Stimulated activated CD8-positive, alpha-beta memory T cell treated with anti-CD3 and anti-CD28 coated beads, Interleukin-2, amount 100 ng/mL, for 1 hour (primary cell): ENCODE measurements at places on chromosomes 2 and 18.

- DNase-seq, result no peak
Observed at GRCh38 chr18:57095884-57096283, 51.0 kb upstream of the BOD1L2 start.

DNA sequence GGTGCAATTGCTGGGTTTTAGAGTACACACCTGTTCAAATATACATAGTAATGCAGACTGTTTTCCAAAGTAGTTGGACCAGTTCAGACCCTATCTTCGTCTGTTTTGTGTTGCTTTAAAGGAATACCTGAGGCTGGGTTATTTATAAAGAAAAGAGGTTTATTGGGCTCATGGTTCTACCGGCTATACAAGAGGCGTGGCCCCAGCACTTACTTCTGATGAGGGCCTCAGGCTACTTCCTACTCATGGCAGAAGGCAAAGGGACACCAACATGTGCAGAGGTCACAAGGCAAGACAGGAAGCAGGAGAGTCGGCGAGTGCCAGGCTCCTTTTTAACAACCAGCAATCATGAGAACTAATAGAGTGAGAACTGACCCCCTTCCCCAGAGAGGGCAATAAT lies 21.9 kb upstream of the EMILIN2 start:
- no peak for DNase-seq

GRCh38 chr2:41709702-41710599 lies 337.9 kb upstream of the PKDCC start:
- no peak for DNase-seq

DNA sequence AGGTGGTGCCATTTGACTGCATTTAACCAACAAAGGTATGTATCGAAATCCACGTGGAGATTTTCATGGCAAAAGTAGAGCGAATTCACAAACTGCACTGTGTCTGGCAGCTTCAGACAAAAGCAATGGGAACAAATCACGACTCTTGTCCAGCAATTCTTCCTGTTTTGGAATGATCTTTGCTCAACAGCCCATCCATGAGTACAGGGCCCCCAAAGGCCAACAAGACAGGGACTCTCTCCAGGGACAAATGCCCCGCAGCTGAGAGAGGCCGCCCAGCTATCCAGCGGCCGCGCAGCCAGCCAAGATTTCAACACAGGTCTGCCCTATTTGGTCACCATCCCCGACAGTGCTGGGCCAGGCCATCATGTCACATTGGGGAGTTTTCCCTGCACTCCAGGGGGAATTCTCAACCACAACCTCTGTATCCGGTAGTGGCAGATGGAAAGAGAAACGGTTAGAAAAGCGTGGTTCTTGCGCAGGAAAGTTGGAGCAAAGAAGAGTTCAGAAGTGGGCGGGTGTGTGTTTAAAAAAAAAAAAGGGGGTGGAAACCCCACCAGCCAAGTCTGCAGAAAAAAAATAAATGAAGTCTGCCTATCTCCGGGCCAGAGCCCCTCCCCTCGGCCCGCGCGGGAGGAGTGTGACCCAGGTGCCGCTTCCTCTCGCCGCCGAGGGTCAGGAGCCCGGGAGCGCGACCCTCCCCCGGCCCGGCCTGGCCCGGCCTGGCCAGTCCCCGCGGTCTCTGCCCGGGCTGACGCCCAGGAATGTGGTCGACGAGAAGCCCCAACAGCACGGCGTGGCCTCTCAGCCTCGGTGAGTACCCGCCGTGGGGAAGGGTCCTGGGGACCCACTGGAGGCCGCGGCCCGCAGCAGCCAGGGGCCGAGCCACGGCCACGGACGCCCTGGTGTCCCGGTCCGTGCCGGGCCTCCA lies at the start of gene GYPC:
TSS of gene GYPC (plus strand) at position 659 of the 931 bp plus-strand sequence. CDS start at position 765, 106 bp downstream.
- no peak for DNase-seq

DNA sequence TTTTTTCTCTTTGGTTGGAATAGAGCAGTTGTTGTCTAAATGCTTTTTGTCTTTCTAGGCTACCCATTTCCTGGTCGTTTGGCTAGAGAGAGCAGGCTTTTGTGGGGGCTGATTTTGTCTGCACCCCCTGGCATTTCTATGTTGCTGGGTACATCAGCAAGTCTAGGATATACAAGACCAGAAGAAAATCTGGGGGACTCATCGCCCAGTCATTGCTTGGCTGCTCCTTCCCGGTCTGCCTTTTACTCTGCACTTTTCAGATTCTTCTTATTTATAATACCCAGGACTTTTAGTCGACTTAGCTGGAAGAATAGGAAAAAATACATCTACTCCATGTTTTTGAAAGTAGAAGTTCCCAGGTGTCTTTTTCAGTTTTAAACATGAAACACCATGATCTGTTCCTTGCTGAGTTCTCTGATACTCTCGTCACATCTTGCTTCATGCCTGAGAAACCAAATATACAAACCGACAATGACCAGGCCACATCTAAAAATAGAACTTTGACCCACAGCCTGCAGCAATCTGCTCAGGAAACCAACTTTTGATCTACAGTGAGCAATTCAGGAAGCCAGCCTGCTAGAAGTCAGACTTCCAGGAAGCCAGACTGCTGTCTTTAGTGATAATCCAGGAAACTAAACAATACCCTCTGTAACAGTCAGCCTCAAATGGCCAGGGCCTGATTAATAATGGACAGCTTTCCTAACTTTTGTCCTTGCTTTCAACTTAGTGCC lies 163.8 kb upstream of the MEX3C start:
- DNase-seq, result no peak

GRCh38 chr18:59140302-59140885 lies 710 bp downstream of the SEC11C start:
- DNase-seq, result no peak

DNA sequence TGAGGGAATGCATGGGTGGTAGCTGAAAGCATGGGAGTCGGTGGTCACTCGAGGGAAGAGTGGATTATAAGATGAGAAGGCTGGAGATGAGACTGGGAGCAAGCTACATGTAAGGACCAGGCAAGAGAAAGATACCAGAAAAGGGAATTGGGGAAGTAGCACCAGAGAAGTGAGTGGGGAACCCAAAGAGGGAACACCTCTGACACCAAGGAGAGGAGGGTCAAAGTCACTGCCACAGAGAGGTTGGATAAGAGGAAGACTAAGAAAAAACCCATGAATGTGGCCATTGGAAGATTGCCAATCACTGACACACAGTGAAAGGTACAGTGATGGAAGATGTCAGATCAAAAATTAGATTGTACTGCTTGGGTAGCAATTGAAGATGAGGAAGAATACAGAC lies 473.9 kb downstream of the BCL11A start:
- DNase-seq, result no peak

GRCh38 chr18:9952633-9953416 lies 39.0 kb downstream of the VAPA start:
- DNase-seq, result no peak
